ENCODE measurements at places on chromosomes 2 and 18. TPM values are rescaled to one million over a fixed set of nuclear protein-coding genes. Genes with fewer than 3 reads are reported as not detected.

The EFHD1 gene
- 0.31 TPM for total RNA-seq

The TXNDC2 gene
- not detected for total RNA-seq

The ITGA4 gene
- total RNA-seq: 109 TPM

The GRHL1 gene
- total RNA-seq: 1.2 TPM

The NEU2 gene
- total RNA-seq: not detected

The MGAT4A gene
- 48.8 TPM for total RNA-seq

The BOLL gene
- not detected for total RNA-seq

The TTC31 gene
- 31.5 TPM for total RNA-seq

DNA sequence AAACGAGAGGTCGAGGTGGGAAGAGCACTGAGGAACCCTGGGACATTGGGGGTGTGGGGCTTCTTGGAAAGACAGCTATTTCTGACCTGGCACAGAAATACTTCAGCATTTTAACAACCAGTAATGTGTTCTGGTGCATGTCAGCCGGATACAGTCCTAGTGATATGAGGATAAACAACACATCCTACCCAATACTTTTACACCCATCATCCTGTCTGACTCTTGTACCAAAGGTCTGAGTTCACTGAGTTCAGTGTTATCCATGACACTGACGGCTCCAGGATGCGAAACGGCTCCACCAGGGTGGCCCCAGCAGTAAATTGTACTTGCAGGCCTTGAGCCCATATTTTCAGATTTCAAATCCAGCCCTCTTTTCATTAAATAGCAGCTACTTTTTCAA is 65.9 kb upstream of the SH3BP4 start:
- no peaks in the 10 kb centered on the region for H3K4me1 ChIP-seq
- no peak overlapping the region for H3K27ac ChIP-seq
- no peaks in the 10 kb centered on the region for H3K36me3 ChIP-seq
- no peak for DNase-seq

GRCh38 chr2:26913606-26913998 is 56.8 kb upstream of the MAPRE3 start:
- no peak overlapping the region for H3K27ac ChIP-seq
- DNase-seq: no peak
- H3K4me1 ChIP-seq: no peaks in the 10 kb centered on the region
- no peaks in the 10 kb centered on the region for H3K36me3 ChIP-seq
- peaks cover 24% of the 10 kb centered on the region for H3K27me3 ChIP-seq

DNA sequence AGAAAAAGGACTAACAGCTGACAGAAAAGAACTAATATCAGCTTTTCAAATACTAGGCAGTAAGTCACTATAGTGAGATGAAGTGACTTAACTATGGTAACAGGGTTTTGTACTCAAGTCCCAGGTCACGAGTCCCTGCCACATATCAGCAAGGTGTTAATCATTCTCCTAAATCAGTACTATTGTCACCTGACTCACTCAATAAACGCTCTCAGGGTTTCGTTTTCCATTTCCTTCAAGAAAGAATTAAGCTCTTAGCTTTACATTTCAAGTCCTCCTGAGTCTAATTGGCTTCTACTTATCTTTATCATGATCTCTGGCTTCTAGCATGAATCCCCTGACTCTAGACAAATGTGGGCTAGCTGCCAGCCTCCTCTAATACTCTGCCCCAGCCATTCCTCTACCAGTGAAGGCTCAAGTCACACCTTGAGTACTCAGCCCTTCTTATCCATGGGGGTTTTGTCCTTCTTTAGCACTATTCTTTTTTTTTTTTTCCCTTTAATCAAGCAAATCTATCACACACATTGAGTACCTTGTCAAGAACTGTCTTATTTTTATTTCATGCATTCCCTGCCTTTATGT is 20.0 kb downstream of the BUB1 start:
- H3K4me1 ChIP-seq: peaks cover 18% of the 10 kb centered on the region
- H3K27me3 ChIP-seq: no peaks in the 10 kb centered on the region
- H3K4me3 ChIP-seq: no peak overlapping the region
- peaks cover 56% of the 10 kb centered on the region for H3K36me3 ChIP-seq
- H3K27ac ChIP-seq: peak overlapping the region; percentile 35

DNA sequence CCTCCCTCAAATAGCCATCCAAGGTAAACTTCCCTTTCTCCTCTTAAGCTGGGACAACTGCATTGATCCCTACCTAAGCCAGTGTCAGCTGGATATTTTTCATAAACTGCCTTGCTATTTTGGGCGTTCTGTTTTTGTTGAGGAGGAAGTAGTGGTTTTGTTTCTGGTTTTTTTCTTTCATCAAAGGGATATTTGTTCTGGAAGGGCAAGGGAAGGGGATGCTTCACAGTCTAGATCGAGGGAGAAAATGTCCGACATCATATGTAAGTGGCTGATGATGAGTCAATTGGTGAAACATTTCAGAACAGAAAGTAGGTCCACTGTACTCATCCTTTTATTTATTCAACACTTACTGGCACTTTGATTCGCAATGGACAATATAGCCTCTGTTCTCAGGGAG is 31.0 kb downstream of the TANC1 start:
- no peak overlapping the region for H3K27ac ChIP-seq
- peaks cover 2% of the 10 kb centered on the region for H3K4me1 ChIP-seq
- H3K36me3 ChIP-seq: no peaks in the 10 kb centered on the region
- no peaks in the 10 kb centered on the region for H3K27me3 ChIP-seq

DNA sequence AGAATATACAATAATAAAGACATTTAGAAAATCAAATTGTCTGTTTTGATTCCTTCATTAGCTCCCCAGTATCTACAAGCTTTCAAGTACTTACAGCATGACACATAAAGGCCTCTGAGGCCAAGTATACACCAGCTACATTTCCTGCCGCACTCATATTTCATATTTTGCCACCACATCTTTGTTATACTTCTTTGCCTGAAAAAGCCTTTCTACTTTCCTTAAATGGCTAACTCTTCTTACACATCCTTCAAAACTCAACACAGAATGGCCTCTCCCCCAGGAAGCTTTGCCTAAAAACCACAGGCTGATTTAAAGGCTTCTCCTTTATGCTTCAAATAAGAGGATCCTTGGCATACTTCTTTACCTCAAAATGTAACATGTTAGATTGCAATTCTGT is 4.5 kb downstream of the STK17B start:
- H3K4me3 ChIP-seq: peak overlapping the region; percentile 93
- H3K27ac ChIP-seq: peak overlapping the region; percentile 91
- DNase-seq: peak; percentile 80
- no peaks in the 10 kb centered on the region for H3K27me3 ChIP-seq
- peaks cover 40% of the 10 kb centered on the region for H3K4me1 ChIP-seq

- H3K36me3 ChIP-seq: peaks cover 2% of the 10 kb centered on the region
- H3K27ac ChIP-seq: no peak within 1 kb of the TSS
- H3K4me3 ChIP-seq: no peak within 1 kb of the TSS
These were observed at the start of gene M1AP for GRCh38 chr2:74648009-74648443. M1AP (minus strand) TSS chr2:74648330; CDS start chr2:74640275, 8,055 bp downstream.

DNA sequence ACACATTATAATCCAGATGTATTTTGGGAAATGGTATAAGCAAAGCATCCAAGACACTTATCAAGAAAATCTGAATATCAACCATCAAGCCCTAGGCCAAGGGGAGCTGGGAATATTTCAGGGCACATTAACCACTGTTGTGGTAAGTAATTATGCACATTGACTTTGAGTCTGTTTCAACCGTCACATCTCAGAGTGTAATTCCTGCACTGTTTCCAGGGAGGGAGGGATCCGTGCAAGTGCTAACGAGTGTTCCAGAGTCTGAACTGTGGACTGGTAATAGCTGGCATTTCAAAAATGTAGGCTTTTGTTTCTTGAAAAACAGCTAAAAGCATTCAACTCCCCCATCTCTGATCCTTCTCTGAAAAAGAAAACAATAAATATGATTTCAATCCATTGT is 681.6 kb downstream of the BCL11A start:
- DNase-seq: no peak
- H3K27me3 ChIP-seq: peaks cover 5% of the 10 kb centered on the region
- no peak overlapping the region for H3K4me3 ChIP-seq
- no peak overlapping the region for H3K27ac ChIP-seq

DNA sequence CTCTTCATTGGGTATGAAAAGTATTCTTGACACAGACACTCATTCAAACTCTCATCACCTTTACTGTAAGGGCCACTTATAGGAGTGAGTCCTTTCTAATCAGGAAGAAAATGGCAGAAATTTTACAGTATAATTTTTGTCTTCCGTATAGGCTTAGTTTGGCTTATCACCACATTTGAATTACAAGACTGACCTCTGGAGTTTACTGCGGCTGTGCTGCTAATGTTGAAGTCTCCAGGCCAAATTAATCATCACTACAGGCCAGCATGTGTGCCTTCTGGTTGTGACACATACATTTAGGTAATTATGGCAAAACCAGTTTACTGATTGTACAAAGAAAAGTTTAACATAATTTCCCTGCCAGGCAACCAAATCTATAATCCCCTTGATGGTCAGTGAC is 753.6 kb upstream of the GCFC2 start:
- no peaks in the 10 kb centered on the region for H3K27me3 ChIP-seq
- no peak overlapping the region for H3K27ac ChIP-seq
- DNase-seq: no peak
- no peaks in the 10 kb centered on the region for H3K4me1 ChIP-seq
- H3K36me3 ChIP-seq: no peaks in the 10 kb centered on the region
- H3K4me3 ChIP-seq: no peak overlapping the region

- peaks cover 11% of the 10 kb centered on the region for H3K4me1 ChIP-seq
- H3K27me3 ChIP-seq: peaks cover 24% of the 10 kb centered on the region
- DNase-seq: peak; percentile 95
- H3K4me3 ChIP-seq: no peak overlapping the region
These were observed 115.7 kb upstream of the SLC1A4 start for GRCh38 chr2:64873472-64873924.

DNA sequence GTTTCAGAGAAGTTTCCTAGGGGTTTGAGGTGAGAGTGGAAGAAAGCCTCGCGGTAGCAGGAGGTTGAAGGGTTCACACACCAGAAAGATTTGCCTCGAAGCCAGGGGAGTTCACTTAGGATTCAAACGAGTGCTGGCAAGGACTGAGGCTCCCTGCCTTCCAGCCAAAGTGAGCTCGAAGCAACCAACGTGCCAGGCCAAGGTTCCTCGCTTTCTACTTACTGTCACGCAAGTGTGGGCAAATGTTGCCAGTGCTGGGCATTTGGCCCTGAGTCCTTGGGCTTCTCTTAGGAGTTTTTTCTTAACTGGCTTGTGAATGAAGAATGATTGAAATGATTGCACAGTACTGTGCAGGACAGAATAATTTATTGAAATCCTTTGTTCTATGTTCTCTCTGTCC is 53.6 kb downstream of the TMEM178A start:
- DNase-seq: no peak
- H3K27me3 ChIP-seq: peaks cover 19% of the 10 kb centered on the region
- no peaks in the 10 kb centered on the region for H3K4me1 ChIP-seq

GRCh38 chr2:127067620-127068350 is 39.2 kb downstream of the BIN1 start:
- H3K4me1 ChIP-seq: peaks cover 18% of the 10 kb centered on the region

DNA sequence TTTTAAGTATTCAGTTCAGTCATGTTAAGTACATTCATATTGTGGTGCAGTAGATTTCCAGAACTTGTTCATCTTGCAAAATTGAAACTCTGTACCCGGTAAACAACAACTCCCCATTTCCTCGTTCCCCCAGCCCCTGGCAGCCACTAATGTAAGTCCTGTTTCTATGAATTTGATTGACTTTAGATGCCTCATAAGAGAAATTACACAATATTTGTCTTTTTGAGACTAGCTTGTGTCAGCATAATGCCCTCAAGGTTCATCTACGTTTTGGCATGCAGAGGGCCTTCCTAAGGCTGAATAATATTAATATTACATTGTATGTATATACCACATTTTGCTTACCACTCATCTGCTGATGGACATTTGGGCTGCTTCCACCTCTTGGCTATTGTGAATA is 30.9 kb downstream of the METTL21A start:
- no peak for DNase-seq
- peaks cover 61% of the 10 kb centered on the region for H3K36me3 ChIP-seq
- no peak overlapping the region for H3K27ac ChIP-seq
- peaks cover 3% of the 10 kb centered on the region for H3K4me1 ChIP-seq
- H3K4me3 ChIP-seq: no peak overlapping the region

DNA sequence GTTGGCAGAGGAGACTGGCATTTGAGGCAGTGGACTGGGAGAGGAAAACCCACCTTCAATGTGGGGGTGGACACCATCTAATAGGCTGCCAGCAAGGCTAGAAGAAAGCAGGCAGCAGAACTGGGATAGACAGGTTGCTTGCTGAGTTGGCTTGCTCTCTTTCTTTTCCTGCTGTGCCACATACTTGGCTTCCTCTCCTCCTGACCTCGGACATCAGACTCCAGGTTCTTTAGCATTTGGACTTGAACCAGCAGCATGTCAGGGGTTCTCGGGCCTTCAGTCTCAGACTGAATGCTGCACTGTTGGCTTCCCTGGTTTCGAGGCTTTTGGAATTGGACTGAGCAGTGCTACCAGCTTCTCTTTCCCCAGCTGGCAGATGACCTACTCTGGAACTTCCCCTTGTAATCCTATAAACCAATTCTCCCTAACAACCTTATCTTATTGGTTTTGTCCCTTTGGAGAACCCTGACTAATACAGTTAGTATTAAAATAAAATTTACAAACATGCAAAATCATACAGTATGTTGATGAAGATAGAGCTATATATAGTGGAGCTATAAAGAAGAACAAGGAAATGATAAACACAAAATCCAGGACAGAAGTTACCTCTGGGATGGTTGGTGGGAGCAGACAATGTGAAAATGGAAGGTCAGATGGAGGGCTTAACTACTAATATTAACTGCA is 15.9 kb downstream of the DSEL start:
- H3K36me3 ChIP-seq: no peaks in the 10 kb centered on the region
- no peak overlapping the region for H3K27ac ChIP-seq
- no peak overlapping the region for H3K4me3 ChIP-seq
- no peaks in the 10 kb centered on the region for H3K27me3 ChIP-seq

- no peaks in the 10 kb centered on the region for H3K36me3 ChIP-seq
- DNase-seq: no peak
- peaks cover 2% of the 10 kb centered on the region for H3K4me1 ChIP-seq
- H3K27me3 ChIP-seq: peaks cover 10% of the 10 kb centered on the region
- no peak overlapping the region for H3K4me3 ChIP-seq
- H3K27ac ChIP-seq: peak overlapping the region; percentile 23
These were observed 172.1 kb downstream of the SETBP1 start for GRCh38 chr18:44852818-44853217.
